CD4-positive, alpha-beta T cell treated with Interleukin-21 for 1 hour (primary cell): ENCODE measurements at places on chromosomes 6 and 20.

GRCh38 chr6:105645156-105645555 lies 242.3 kb upstream of the PREP start:
- DNase-seq, result no peak

GRCh38 chr20:33437141-33437911 lies 6.2 kb downstream of the SNTA1 start:
- DNase-seq, result no peak

DNA sequence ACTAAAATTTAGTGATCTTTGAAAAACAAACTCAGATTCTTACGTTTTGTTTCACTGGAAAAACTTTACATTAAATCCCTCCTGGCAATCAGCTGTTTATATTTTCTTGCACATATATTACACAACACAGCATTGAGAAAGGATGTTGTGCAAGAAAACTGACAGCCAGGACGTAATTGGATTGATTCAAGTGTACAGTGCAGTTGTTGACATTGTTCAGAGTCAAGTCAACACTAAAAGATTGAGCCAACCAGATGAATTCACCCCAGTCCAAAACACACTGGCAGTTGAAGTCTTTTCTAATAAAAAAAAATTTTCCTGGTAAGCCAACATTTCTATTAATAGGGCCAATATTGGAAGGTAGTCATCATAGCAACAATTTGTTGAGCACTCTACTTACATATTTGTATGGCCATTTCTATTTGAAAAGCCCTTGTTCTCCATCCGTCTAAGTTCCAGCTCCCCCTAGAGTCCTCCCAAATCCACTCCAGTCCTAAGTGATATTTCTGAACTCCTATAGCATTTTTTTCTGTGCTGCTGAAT lies 20.9 kb upstream of the VNN1 start:
- DNase-seq, result no peak

DNA sequence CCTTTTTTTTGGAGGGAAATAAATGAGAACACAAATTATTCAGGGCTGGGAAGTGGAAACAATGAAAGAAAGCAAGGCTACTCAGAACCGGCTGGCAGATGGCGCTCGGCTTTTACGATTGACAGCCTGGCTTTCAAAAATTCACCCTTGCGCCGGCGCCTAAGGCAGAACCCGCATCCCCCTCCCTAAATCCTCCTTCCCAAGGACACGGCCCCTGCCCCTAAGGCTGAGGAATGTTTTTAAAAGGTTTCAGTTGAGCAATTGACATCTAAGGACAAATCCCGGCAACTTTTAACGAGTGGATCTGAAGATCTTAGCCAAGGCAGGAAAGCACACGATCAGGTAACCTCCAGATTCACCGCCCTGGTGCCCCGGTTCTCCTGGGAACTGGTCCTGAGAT lies 16.3 kb downstream of the GNAS start:
- DNase-seq, result no peak

DNA sequence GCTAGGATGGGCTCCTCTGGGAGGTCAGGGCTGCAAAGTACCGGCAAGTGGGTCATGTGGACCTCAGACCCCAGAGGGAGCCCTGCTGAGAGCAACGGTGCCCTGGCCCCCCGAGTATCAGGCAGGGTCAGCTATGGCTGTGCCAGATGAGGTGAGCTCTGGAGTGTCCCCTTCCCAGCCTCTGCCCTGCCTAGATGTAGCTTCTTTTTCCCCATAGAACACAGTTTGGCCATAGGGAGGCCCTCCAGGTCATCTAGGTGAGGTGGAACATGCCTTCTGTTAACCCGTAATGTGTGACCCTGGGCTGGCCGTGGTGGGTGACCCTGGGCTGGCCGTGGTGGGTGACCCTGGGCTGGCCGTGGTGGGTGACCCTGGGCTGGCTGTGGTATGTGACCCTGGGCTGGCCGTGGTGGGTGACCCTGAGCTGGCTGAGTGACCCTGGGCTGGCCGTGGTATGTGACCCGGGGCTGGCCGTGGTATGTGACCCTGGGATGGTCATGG lies 21.2 kb upstream of the PCMTD2 start:
- no peak for DNase-seq

DNA sequence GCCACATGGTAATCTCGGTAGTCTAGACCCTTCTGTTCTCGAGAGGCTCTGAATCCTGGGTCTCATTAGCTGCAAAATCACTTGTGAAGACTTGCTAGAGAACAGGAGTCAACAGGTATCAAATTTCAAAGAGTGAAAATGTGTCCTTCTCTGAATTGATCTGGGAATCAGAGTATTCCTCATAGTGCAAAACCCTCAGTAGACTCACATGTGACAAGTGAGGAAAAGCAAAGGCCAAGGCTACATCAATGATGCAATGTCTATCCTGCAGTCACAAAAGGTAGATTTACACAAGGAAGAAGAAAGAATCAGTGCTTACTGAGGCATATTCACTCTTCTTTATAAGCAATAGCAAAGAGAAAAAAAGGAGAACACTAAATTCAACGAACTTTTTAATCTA lies 1220.0 kb upstream of the GJE1 start:
- no peak for DNase-seq

DNA sequence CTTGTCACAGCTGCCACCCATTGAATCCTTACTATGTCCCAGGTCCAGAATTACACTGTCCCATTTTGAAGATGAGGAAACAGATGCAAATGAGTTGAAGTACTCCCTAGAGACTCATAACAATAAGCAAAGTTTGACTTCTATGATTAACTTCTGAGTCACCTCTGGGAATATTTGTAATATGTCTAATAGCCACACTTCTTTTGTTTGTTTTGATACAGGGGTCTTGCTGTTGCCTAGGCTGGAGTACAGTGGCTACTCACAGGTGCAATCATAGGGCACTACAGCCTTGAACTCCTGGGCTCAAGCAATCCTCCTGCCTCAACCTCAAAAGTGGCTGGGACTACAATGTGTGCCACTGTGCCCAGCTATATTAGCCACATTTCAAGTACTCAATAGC lies 11.4 kb upstream of the SOX12 start:
- DNase-seq, result no peak

DNA sequence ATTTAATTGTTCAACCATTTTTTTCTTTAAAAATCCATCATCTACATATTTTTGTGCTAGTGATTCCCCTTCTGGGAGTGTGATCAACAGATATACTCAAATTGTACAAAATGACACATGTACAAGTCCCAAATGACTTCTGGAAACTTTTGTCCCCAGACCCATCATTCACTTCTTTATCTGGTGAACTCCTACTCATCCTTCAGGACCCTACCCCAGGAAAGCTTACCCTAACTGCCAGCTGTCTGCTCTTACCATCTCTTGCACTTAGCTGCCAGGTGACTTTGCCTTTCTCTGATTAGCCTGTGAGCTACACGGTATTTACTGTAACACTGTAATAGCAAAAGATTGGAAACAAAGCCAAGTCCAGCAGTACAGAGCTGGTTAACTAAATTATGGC lies 55.3 kb downstream of the JPH2 start:
- no peak for DNase-seq

DNA sequence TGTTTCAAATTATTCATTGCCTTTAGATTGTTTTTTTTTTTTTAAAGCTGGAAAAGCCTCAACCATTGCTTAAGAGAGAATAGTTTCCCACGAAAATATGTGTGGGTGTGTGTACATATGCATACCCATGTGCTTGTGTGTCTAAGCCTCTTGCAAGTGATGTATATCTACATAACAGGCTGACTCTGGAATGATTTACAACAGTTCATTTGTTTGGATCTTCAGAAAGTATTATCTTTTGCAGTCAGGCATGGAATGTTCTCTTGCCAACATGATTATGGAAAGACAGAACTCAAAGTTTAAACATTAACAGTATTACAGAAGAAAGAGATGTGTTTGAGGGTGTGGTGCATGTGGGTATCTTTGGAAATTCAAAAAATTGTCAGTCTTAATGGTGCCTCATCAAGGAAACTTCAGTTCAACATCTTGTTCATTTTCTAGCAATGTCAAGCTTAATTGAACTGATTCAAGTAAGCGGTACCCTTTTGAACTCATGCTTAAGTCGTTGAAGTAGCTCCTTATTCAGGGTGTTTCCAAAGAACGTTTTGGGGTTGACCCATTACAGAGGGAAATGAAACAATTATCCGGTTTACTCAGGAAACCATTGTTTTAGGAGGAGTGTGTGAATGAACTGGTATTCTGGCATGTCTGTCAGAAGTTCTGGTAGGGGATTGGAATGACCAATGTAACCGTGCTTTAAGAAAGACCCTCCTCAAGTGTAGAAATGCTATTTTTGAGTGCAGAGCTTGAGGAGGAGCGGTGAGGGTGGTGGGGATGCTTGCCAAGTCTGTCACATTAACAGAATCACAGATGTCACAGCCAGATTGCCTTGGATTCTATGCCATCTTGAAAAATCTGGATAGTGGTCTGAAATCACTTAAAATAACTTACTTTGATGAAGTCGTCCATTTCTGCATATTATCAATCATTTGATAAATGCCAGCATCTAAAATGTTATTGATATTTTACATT lies 60.3 kb downstream of the ADGRG6 start:
- no peak for DNase-seq

GRCh38 chr6:132961610-132962009 lies 147.2 kb downstream of the RPS12 start:
- no peak for DNase-seq

GRCh38 chr6:157597461-157598312 lies 216.7 kb downstream of the ZDHHC14 start:
- DNase-seq, result peak; percentile 44

DNA sequence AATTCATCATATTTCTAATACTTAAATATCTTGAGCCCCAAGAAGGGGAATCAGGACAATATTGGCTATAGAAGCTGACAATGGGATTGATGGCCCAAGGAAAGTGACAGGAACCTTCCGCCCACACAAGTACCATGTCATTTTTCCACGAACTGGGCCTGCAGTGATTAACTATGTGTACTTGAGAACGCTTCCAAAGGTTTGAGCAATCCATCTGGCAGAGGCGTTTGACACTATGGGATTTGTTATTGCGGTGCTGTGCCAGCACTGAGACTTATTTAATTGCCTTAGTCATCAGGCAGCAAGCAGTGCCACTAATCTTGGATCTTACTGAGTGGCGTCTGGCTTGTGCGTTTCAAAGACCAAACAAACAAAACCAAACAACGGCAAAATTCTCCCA lies 135.6 kb upstream of the UST start:
- no peak for DNase-seq

DNA sequence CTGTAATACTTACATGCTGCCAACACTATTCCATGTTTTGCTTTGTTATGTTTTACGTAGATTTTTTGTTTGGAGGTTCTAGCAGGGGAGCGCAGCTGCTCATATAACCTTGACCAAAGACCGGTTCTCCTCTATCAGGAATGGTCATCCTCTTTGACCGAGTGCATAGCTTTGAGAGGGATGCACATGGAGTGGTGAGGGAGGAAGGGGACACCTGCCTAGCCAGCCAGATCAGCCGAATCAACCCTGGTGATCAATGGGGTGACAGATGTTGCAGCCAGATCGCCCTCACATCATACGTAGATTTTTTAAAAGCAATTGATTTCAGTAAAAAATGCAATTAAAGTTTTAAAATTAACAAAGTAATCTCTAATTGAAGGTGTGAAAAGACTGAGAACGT lies 6.3 kb downstream of the DSTN start:
- no peak for DNase-seq

GRCh38 chr6:44556046-44556445 lies 168.5 kb downstream of the CDC5L start:
- DNase-seq, result no peak

DNA sequence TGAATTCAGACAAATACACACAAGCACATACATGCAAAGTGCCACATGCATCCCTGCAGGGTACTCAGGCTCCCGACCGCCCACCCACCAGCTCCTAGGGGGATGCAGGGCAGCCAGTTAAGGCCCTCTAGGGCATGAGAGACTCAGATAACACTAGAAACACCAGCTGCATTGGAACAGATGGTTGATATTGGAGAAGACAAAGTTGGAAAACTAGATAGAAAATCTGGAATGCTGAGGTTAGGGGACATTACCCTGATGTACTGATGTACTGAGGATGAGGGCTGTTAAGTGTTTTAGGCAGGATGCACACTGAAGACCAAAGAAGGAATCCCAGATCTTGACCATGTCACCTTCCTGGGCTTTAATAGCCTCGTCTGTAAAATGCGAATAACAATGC lies 134.6 kb upstream of the ECI2 start:
- no peak for DNase-seq

DNA sequence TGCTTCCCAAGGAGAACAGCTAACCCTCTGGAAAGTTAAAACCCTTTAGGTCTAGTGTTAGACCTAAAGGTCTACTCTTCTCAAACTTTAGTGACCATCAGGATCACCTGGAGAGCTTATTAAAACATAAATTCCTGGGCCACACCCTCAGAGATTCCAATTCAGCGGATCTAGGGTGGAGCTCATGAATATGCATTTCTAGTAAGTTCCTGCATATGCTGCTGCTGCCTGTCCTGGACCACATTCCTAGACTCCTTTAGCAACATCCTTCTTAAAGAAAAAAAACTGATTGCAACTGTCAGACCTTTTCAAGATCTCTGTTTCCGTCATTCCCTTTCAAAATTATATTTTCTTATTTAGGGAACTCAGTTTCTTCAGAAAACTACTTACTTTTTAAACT lies 31.2 kb downstream of the SNAP25 start:
- no peak for DNase-seq

DNA sequence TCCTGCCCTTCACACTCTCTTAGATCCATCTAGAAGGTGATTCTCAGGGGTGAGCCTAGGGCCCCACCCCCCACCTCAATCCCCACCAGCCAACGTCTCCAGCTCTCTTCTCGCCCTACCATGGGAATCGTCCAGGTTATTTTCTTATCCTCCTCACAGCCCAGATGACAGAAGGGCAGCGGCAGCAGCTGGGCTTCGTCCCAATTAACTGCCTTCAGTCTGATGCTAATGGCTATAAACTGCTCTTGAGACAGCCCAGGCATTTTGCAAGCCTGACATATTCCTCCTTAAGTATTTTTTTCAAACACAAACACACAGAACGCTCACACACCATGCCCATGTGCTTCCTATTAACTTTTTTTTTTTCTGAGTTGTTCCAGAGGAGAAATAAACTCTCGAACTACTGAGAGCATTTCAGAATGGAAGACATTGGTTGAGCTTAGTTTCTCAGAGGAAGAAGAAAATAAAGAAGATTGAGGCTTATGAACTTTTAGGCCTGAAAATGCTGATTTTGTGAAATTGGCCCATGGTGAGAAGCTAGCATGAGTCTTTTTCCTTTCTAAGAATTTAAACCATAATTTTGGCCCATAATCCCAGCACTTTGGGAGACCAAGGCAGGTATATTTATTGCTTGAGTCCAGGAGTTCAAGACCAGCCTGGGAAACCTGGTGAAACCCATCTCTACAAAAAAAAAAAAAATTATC lies 124.6 kb downstream of the EYA2 start:
- DNase-seq, result no peak

- DNase-seq, result no peak
These were observed 125.5 kb upstream of the CDH4 start for GRCh38 chr20:61126369-61127195.

DNA sequence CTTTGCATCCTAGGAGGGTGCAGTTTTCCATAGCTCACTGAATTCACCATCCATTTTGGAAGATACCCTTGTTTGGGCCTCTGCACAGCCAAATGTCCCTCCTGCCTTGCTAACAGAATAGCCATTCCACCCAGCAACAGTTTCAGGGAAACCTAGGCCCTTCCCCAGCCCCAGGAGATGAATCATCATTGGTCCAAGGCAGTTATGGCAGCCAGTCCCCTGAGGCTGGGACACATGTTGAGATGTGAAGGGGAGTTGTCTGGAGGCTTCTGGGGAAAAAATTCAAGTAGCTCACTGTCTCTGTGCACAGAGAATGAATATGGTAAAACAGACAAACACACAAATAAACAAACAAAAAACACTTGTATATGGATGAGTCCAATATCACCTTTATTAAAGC lies 17.4 kb upstream of the SIRPB2 start:
- no peak for DNase-seq

- no peak for DNase-seq
These were observed 84.2 kb downstream of the MYB start for GRCh38 chr6:135265278-135265677.
